ENCODE measurements at places on chromosomes 5 and 9.
A peak's percentile ranks its signal among the peaks of the same experiment; 100 is the strongest.

DNA sequence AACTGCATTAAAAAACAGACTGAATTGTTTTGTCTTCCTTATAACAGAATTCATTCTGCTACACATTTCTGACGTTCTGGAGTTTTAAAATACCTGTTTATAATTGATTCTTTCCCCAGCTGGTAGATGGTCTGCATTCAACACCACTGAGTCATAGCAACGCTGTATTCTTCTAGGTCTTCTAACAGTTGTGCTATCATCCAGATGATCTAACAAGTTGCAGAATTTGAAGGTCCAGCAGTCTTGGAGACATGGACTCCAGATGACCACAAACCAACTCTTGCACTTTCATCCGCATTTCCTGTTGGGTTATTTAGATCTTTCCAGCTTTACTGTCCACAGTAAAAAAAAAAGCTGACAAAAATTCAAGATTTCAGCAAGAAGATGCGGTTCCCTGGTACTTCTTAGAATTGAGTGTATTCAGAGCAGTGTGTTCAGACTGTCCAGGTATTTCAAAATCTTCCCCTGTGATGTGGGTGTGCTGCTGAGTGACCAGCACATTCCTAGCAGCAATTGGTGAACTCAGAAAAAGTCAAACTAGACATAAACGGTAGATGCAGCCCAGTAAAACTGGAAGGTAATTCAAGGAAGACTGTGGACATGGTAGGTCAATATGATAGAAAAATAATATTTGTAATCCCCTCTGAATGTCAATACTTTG, 50.2 kb downstream of the CSNK1A1 start:
- DNase-seq, result peak; percentile 76

DNA sequence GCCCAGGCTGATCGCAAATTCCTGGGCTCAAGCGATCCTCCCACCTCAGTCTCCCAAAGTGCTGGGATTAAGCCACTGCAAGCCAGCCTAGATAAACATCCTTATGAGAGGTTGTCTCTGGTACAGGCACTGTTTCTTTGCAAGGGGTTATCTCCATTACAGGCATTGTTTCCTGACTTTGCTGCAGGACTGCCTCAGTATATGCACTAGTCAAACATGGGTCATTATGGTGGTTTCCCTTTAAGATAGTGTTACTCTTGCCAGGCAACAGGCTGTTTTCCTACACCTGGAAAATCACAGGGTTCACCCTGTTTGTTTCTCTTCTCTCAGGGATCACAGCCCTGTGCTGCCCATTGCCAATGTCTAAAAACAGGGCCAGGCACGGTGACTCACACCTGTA, 7.8 kb upstream of the CLTB start:
- DNase-seq, result no peak

GRCh38 chr5:55159763-55160492, at the start of gene GPX8:
Gene GPX8, plus strand, starts transcription at chr5:55160171. Its CDS starts 22 bp downstream, at chr5:55160193.
- DNase-seq, result peak; percentile 78

DNA sequence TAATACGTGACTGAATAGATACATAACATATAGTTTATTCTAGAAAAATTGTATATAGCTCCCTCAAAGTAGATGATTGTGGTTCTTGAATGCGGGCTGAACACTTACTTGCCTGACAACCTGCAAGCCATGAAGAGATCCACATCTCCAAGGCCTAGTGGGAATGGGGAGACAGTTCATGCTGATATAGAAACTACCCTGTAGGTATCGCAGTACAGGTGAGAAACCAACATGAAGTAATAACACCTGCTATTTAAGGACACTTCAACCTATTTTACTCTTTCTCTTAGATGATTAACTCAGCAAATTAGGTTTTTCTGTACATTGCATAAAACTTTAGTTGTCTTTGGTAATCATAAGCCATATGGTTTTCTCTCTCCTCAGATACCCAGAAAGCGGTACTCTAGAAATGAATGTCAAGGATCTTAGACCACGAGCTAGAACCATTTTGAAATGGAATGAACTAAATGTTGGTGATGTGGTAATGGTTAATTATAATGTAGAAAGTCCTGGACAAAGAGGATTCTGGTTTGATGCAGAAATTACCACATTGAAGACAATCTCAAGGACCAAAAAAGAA, 47.3 kb downstream of the UHRF2 start:
- no peak for DNase-seq

DNA sequence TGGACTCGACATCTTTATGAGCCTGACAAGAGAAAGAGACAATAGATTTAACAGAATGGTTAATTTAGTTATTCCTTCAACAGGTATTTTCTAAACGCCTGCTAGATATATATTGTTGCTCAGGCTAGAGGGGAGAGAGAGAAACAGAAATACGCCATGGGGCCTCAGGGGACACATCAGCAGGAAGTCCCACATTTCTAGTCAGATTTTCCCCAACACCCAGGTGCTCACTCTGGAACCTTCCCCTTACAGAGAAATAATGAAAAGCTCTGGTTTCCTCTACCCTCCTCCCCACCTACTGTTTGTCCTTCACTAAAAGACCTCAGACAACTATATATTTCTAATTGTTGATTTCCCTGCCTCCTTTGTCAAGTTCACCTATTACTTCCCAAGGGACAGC, 130.3 kb upstream of the TBC1D2 start:
- DNase-seq, result no peak

DNA sequence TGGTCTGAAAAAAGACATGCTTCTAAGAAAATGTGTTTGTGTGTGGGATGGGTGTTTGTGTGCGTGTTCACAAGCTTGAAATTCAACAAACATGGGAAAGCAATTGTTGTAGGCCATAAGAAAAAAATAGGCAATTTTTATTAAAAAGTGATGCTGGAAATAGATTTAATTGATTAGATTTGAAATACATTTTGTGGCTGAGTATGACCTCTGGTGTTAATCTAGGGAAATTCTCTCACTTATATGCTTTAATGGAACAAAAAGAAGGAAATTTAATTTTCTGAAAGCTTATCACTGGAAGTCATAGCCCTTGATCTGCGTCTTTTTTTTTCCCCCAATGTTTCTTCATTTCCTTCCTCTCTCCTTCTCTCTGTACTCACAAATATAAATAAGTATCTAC, 3.5 kb upstream of the KCNN2 start:
- no peak for DNase-seq

- no peak for DNase-seq
Observed at GRCh38 chr9:22206833-22207232, 197.7 kb upstream of the CDKN2B start.

DNA sequence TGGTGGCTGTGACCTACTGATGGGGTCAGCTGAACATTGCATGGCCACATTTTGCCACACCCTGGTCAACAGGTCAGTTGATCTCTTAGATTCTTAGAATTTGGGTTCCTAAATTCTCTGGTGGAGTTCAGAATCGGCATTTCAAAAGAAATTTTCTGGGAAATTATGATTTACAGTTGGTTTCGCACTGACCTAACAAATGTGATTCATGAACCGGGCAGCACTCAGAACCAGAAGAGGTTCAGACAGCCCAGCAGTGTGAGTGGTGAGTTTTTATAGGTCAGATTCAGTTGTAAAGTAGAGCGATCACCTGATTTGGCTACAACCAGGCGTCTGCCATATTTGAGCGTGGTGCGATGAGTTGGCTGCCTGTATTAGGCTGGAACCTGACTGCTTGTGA, 163.7 kb upstream of the GAS1 start:
- no peak for DNase-seq

- no peak for DNase-seq
Observed at GRCh38 chr9:89185980-89186379, 7.4 kb upstream of the SHC3 start.

DNA sequence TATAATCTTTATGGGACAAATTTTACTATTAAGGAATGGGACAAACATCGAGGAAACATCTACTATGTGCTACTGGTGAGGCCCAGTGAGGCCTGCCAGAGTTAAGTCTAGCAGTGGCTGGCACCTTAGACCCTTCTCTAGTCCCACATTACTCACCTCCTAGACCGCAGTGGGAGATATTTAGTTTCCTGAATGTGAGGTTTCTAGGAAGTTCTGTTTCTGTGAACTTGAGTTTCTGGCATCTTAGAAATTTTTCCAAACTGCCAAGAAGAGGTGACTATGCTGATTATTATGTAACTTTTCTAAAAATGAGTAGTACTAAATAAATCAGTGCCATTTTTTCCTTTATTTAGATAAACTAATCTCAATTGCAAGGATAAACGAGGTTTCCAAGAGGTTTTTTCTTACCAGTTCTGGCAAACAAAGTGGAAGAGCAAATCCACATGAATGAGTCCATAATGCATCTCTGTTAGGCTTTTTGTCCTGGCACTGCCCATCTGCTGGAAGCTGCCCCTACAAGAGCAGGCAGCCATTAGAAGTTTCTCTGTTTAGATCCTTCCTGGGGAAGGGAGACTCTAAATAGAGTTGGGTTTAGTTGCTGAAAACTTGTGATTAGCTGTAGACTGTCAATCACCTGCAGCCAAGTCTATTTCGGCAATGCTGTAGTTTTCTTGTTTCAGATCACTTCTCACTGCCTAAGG, 348.7 kb downstream of the MAN2A1 start:
- DNase-seq, result no peak

Data from AG04450 (cell line).